ENCODE measurements at places on chromosomes 3 and 15.

GRCh38 chr3:193554811-193555210 lies at the start of gene ATP13A4:
TSS of gene ATP13A4 (minus strand) at chr3:193554895. CDS start at chr3:193554799, 96 bp downstream.
- no peak for DNase-seq

GRCh38 chr3:175336406-175337133 lies 477.4 kb downstream of the NAALADL2 start:
- DNase-seq = no peak

DNA sequence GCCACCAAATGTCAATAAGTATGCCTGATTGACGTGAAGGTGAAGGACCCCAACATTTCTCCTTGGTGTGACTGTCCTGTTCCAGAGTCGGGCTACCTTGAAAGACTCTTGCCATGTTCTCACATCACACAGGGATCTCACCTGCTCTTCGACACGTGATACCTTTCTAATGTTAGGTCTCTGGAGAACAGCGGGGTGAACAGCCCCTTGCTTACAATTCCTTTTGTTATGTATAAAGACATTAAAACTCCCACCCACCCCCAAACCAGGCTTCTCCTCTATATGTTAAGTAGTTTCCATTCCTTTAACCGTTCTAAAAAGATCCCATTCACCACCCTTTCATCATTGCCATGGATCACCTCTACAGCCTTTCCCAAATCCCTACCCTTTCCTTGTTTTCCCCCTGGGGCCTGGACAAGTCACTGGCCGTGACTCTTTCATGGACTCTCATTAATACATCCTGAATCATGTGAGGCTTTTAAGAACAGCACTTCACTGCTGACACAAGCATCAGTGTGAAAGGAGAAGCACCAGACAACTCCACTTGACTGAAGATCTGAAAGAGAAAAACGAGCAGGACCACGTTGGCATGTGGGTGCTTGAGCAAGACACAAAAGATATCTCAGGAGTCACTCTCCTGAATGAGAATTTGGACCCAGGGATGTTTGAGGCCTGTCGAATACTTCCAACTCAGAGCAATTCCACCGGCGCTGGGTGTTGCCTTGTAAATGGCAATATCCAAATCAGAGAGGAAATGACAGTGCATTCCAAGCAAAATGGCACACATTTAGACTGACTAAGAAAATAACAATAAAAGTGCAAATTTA lies 115.0 kb downstream of the FOXP1 start:
- DNase-seq = no peak

DNA sequence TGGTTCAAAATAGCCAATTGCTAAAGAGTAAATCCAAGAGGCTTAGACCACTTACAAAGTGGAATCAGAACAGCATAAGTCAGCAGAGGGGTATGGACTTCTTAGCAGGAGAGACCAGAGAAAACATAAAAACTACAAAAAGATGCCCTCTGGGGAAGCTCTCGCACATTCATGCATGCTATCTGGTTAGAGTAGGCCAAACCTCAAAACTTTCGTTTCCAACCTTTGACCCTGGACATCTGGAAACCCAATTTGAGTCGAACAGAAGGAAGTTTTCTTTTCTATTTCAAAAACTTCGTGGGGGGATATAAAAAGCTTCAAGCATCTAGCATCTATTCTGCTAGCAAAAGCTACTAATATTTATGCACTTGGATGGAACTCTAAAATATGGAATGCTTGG lies 523.9 kb upstream of the AGTR1 start:
- no peak for DNase-seq

DNA sequence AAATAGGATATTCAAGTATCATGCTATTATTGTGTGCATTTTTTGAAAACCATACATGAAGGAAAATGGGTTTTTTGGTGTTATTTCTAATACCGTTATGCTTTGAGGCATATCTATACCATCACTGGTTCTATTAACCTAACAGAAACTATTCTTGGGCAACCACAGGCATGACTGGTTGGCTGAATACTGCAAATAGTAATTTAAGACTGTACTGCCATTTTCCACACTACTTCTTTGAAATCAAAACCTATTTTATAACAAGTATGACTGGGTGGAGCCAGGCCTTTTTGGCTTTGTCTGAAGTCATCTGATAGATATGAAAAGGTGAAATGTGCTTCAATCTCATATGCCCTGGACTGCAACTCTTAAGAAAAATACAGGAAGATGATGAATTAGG lies 115.1 kb downstream of the ULK4 start:
- DNase-seq = no peak

DNA sequence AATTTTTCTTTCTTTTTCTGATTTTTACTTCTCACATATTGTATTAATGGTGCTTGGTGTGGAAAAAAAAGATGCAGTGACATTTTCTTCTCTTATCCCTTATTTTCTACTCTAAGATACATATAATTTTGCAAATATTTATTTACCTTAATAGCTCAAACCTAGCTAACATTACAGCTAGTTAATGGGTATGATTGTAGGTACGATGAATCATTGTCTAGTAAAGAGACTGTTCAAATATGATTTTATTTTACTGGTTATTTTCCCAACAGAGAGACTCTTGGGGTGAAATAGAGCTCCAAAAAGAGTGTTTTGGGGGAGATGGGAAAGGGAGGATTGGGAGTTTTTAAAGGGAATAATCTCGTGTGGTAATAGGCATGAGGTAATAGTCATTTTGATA lies 206.0 kb downstream of the RBMS3 start:
- no peak for DNase-seq

GRCh38 chr3:134854254-134854653 lies 59.2 kb downstream of the EPHB1 start:
- DNase-seq = no peak

DNA sequence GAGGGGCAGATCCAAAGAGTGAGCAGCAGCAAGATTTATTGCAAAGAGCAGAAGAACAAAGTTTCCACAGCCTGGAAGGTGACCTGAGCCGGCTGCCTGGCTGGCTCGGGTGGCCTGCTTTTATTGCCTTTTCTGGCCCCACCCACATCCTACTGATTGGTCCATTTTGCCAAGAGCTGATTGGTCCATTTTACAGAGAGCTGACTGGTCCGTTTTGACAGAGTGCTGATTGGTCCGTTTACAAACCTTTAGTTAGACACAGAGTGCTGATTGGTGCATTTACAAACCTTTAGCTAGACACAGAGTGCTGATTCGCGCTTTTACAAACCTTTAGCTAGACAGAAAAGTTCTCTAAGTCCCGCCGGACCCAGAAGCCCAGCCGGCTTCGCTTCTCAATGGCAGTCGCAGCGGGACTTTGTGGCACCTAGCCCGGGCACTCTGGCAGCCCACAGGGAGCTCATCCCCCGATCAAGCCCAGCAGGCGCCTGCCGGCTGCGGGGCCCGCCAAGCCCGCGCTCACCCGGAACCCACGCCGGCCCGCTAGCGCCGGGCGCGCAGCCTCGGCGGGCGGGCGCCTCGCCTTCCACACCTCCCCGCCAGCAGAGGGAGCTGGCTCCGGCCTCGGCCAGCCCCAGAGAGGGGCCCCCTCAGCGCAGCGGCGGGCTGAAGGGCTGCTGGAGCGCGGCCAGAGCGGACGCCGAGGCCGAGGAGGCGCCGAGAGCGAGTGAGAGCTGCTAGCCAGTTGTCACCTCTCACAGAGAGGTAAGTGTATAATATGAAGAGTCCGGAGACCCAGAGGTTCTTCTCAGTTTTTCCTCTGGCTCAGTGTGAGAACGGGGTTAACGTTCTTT lies 339.2 kb downstream of the CHL1 start:
- no peak for DNase-seq

DNA sequence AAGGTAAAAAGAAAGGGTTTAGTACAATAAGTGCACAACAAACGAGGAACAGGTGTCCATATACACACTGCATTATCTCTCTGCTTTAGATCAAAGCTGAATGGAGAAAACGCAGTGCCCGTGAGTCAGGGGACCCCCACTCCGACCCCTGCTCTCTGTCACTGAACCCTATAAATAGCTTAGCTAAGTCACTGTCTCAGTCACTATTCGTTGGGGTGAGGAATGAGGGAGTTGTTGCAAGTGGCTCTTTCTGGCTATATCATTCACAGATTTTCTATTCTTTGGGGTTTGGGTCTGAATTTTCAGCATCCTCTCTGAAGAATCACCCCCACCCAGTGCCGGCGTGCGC lies 458 bp upstream of the STAC start:
- no peak for DNase-seq

- no peak for DNase-seq
Observed at GRCh38 chr3:143343944-143344343, 224.4 kb downstream of the CHST2 start.

DNA sequence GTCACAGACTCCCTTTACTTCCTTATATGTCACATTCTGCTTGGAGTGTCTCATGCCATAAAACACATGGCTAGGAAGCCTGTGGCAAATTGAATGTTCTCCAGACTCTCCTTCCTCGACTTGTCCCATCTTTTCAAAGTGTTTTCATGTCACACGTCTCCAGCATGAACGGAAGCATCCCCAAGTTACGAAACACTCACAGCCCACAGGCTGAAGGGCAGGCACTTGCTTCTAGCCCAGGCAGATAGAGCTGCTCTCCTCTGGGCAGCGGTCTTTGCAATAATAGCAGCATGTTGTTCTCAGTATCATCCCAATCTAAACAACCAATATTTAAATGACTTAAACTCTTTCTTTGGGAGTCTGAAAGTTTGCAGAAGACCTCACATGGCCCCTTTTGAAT lies 85.3 kb upstream of the ADAMTS9 start:
- DNase-seq = no peak

DNA sequence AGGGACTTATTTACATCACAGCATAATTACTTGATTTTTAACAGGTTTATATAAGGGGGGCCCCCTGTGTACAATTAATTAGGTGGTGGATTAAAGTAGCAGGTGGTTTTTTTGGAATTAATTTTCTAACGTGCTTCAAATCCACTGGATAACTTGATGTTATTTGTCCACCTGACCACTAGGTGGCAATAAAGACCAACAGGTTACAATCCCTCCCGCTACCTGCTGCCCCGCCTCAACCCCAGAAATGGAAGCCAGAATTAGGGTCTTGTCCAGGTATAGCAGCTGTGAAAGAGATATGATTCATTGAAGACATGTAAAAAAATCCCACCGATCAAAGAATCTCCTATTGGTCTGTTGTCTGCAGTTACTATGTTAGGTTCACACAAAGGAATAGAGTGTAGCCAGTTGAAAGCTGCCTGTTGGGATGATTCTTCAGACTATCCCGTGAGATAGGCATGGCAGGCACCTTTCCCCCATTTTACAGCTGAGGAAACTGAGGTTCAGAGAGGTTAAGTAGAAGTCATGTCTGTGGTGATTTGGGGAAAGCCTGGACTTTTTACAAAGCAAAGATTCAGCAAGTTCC lies 44.0 kb downstream of the MFSD1 start:
- DNase-seq = peak; percentile 27

DNA sequence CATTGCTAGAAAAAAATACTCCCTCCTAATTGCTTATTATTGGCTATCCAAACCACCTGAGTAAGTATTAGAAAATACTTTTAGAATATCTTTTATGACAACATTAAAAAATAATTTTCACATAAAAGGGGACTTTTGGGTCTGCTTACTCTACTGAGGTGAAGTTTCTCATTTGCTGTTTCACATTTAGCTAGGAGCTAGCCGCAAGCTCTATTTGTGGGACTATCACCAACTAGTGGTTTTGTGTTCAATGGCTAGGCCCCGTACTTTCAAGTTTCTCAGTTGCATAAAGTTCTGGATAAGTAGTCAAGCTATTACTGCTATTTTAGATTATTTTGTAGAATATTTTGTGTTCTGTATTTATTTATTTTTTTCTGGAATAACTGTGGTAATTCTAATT lies 244.2 kb upstream of the SLITRK3 start:
- DNase-seq = no peak
